ENCODE measurements at places on chromosomes 2 and 18.

DNA sequence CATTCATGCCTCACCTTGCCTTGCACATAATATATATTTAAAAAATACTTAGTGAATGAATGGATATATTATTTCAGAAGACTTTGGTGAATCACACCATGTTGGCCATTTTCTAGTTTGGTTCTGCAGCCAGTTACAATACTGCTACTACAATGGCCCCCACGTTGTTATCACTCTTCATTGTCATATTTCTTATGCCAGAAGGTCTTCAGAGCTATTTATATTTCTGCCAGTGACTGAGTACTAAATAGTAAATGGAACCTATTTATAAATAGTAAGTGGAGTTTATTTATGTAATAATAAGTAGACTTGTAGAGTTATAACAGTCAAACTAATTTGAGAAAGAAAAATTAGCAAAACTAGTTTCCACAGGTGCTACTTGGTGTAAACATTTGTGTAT, 516.6 kb upstream of the SYT4 start:
- no peak for DNase-seq

DNA sequence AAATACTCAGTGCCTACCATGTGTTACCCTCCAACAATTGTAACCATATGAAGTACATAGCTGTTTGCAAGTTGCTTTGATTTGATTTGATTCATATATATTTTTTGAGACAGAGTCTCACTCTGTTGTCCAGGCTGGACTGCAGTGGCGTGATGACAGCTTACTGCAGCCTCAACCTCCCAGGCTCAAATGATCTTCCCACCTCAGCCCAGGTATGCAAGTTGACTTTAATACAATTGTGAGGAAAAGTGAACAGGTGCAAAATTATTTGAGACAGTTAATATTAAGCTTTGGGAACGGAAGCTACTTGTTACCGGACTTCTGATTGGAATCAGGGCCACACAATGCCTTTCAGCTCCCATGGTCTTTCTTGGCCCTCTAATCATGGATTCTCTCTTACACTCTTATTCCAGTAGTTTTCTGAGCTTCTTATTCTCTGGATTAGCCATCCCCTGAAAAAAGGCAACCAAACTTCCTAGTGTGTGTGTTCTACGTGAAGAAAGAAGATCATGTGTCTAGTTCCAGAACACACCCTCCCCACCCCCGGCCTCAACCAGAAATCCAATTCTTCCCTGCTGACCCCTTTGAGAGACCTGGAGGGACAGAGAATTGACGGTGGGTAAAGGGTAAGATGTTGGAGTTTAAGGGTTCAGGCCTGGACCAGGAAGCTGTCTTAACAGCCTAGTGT, 1.1 kb upstream of the RPL37A start:
- no peak for DNase-seq

GRCh38 chr18:41829647-41830516, 125.2 kb upstream of the PIK3C3 start:
- no peak for DNase-seq

- DNase-seq = no peak
Measured at GRCh38 chr18:11989174-11989573, 7.9 kb downstream of the IMPA2 start.

- no peak for DNase-seq
Measured at GRCh38 chr18:77970814-77971213, 721.2 kb downstream of the GALR1 start.

- no peak for DNase-seq
Measured at GRCh38 chr2:123563515-123563914, 461.6 kb upstream of the CNTNAP5 start.

DNA sequence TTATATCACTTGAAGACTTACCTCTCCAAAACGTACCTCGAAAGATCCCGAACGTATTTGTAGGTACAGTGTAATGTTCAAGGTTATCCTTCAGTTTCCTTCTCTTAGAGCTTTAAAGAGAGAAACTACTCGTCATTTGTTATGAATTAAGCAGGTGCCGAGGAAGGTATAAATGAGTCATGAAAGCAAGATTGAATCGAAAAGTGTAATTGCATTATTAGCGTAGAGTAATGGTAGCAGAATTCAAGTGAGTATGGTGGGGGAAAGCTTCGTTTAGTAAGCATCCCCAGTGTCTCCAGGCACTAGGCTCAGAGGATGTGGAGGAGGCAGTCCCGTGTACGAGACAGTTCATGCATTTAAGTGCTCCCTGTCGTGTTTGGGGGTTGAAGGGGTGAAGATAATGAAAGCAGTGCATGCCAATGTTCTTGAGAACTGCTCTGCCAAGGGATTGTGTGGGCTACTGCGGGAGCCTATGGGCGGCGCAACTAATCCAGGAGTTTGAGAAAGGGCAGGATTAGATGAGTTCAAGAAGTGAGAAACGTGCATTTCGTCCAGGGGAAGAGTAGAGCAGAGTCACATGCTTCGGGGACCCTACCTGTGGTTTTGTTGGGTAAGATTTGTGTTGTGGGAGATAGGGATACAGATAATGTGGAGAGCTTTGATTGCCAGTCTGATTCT, 858 bp downstream of the POLR1B start:
- no peak for DNase-seq

- no peak for DNase-seq
Measured at GRCh38 chr2:168208652-168209051, 38.7 kb downstream of the STK39 start.

- no peak for DNase-seq
Measured at GRCh38 chr2:39435234-39435633, 1.9 kb downstream of the MAP4K3 start.

- DNase-seq = no peak
Measured at GRCh38 chr2:100174026-100174431, 31.6 kb upstream of the AFF3 start.

DNA sequence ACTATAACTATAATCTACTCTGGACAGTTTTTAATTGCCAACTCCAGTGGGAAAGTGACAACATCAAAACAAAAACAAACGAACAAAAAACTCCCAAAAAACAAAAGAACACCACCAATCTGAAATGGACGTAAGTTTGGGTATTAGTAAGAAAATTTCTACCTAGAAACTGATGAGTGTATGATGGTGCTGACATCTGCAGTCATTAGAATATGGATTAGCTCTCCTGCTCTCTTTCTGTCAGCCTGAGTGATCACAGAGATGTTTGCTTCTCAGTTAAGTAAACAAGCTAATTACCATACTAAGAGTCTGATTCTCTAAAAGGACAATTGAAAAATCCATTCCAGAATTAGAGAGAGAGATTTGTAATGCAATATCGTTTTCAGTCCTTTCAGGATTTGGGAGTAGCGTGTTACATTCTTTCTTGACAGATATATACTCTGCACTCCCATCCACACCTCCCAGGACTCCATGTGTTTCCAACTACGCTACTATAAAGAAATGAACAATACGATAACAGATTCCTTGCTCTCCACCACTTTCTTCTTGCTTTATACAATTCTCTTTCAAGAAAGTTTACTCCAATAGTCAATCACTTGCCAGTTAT, 1347.4 kb upstream of the PIK3C3 start:
- DNase-seq = no peak

GRCh38 chr2:37283207-37283606, 41.4 kb downstream of the PRKD3 start:
- no peak for DNase-seq

DNA sequence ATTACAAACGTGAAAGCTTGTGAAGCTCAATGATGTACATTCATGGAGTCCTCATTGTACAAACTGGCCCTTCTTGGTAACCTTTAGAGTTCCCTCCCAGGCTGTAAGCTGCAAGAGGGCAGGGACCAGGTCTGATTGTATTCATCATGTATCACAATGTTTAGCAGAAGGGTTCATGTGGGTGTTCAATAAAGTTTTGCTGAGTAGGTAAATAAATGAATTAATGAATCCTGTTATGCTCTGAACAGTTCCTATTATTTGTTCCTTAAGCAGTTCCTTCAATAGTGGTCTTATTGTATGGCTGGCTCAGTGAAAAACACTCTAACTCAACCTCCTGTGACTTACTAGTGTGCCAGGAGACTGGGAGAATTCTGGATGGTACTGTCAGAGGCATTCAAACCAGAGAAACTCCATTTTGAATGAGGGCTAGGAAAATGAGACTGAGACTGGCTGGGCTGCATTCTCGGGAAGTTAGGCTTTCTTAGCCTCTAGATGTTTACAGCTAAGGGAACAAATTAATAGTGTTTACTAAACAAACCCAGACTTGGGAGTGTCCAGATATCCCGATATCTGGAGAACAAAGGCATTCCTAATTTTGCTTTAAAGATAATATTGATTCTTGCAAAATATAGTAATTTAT, 1.8 kb upstream of the ACVR1 start:
- no peak for DNase-seq

GRCh38 chr2:215914777-215915165, 98.6 kb downstream of the MREG start:
- no peak for DNase-seq

GRCh38 chr18:61554946-61555361, 221.7 kb downstream of the CDH20 start:
- DNase-seq = no peak

DNA sequence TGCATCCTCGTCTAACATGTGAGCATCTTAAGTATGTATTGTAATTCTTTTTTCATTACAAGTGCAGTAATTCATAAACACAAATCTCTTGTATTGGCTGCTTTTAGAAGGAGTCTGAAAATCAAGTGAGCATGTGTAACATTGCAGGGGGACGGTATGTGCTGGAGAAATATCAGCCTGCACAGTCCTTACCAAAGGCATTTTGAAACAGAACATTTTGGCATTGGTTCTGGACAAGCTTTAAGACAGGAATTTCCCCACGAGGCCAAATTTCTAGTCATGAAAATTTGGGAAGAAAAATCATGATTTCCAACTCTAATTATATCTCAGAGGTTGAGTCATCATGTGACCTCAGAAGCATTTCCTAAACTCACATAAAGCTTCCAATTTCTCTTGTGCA, 24.7 kb upstream of the NRP2 start:
- DNase-seq = no peak

DNA sequence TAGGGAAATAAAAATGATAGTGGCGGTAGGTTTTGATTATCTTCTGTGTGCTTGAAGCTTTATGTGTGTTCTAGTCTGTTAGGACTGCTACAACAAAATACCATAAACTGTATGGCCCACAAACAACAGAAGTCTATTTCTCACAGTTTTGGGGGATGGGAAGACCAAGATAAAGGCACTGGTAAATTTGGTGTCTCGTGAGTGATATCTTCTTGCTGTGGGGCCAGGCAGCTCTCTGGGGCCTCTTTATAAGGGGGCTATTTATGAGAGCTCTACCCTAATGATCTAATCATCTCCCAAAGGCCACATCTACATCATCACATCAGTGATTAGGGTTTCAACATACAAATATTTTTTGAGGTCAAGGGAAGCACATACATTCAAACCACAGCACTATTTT, 86.8 kb upstream of the SPHKAP start:
- no peak for DNase-seq

DNA sequence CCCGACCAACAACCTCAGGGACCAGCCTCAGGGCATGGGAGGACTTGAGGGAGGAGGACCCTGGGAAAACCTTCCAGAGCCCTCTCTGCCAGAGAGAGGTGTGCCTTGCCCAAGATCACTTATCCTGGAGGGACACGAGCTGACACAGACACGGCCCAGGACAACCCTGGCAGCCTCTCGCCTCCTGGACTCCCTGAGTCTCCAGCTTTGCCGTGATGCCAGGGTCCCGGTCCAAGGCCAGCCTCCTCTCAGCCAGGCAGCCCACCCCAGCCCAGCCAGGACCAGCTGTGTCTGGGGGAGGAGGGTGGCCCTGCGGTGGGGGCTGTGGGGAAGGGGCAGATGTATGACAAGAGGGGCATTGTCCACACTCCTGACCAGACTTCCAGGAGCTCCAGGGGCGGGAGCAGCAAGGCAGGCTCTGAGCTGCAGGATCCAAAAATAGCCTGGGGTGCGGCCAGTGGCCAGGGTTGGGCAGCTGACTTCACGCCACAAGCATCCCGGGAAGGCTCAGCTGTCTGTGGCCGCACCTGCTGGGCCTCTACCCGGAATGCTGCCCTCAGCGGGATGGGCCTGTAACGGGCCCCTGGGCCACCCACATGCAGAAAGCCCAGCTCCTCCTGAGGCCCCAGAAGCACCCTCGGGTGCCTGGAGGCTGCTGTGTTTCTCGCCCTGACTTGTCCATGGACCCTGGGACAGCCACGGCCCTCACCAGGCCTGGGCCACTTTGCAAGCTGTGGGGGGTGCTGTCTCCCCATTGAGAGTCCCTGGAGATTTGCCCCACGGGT, 65.5 kb upstream of the GPC1 start:
- DNase-seq = no peak

DNA sequence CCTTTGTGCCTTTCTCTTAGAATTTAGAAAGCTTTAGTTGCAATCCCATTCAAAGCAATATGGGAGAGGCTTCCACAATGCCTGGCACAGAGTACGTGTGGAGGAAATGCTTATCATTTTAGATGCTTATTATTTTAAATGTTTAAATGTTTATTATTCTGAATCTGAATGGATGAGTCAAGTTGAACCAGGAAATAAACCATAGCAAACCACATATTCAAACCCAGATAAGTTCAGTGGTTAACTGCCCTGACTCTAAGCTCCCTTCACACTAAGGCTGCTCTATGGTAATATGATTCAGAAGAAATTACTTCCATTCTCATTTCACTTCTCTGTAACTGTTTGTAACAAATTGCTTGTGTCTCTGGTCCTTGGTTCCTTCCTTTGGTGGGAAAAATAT, 5.2 kb upstream of the PPP4R1 start:
- no peak for DNase-seq

Measured in cortex of kidney (tissue), 1 donor.